Breast epithelium (tissue), 4 donors: ENCODE measurements at places on chromosomes 2 and 18. TPM values are rescaled to one million over a fixed set of nuclear protein-coding genes. Genes with fewer than 3 reads are reported as not detected.

- DNase-seq: no peak
Measured at GRCh38 chr2:143632751-143633374, 503.6 kb downstream of the ARHGAP15 start.

DNA sequence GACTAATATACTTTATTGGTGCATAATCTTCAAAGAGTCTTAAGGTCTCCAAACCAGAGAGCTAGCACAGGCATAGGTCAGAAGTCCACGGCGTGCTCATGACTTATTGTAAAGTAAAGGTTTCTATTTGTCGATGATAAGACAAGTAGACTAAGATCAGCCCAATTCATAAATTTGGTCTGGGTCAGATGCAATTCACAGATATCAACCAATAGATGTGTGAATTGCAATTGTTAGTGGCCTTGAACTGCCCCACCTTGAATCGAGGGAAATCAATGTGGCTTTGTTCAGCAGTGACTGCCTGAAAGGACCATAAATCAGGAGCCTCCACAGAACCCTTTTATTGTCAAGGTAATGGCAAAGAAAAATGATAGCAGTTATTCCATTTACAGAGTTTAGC is 39.1 kb upstream of the CPS1 start:
- no peak for DNase-seq

The SMCHD1 gene
- 131 TPM for total RNA-seq

The SLC40A1 gene
- total RNA-seq: 162 TPM

GRCh38 chr2:118980573-118980972 is 38.6 kb downstream of the MARCO start:
- DNase-seq: no peak

The SFT2D3 gene
- 9.8 TPM for total RNA-seq

DNA sequence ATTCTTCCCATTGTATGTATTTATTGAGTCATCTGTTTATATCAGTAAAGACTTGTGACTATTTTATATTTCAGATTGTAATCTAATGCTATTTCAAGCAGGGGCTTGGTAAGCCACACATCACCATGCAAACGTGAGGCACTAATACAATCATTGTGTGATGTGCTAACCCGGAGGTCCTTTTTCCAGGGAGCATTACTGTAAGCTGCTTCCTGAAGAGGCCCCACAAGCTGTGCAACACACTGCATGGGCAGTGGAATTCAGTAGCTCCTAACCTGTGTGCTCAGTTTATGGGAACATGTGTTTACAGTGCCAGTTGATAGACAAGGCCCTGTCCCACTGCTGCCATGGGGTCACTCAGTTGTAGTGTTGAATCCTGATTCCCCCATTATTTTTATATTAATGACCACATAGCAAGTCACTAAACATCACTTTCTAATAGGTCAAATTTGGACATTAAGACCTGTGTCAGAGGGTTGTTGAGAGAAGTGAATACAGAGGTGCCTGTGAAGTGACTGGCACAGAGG is 162.9 kb downstream of the FHOD3 start:
- DNase-seq: no peak

The GAL3ST2 gene
- total RNA-seq: 2.6 TPM

The STARD7 gene
- total RNA-seq: 133 TPM

- no peak for DNase-seq
Measured at GRCh38 chr2:132881546-132881945, 211.5 kb upstream of the LYPD1 start.

The SCN9A gene
- total RNA-seq: 12.5 TPM

GRCh38 chr2:48219555-48220436 is 310.2 kb upstream of the STON1 start:
- DNase-seq: no peak

- DNase-seq: no peak
Measured at GRCh38 chr2:20416723-20417122, 30.2 kb upstream of the RHOB start.

- DNase-seq: no peak
Measured at GRCh38 chr18:51525453-51526225, 328.2 kb upstream of the MEX3C start.

The UGT1A7 gene
- not detected for total RNA-seq

DNA sequence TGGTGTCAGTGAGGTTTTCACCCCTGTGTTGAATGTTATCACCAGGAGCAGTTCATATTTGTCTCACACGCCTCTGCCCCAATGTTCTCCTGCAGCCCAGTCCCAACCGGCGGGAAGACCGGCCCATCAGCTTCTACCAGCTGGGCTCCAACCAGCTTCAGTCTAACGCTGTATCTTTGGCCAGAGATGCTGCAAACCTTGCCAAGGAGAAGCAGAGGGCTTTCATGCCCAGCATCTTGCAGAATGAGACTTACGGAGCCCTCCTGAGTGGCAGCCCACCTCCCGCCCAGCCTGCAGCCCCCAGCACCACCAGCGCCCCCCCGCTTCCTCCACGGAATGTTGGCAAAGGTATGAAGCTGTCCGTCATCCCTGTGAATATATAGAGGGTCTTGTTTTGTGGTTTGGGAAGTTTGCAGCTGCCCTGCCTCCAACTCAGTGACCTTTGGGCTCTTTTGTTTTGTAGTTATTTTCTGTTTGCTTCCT is 35.1 kb downstream of the ITGB1BP1 start:
- no peak for DNase-seq

- no peak for DNase-seq
Measured at GRCh38 chr2:187917535-187917934, 363.3 kb upstream of the TFPI start.

DNA sequence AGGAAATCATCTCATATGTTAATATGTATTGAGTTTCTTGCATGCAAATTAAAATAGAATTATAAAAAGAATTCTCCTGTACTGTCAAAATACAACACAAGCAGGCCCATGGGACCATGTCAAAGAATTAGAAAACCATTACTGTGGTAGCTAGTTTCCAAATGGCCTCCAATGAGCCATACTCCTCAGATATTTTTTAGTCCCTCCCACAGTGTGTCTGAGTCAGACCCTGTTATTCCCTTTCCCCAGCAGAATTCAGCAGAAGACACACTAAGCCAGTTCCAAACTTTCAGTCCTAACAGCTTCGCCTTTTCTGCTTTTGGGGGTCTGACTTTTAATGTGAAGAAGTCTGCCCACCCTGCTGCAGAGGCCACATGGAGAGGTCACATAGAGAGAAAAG is 86.7 kb downstream of the FIGN start:
- no peak for DNase-seq

The DSC3 gene
- total RNA-seq: 17.0 TPM

- peak; percentile 43 for DNase-seq
Measured at GRCh38 chr2:68774569-68775271, 40.1 kb downstream of the ARHGAP25 start.

DNA sequence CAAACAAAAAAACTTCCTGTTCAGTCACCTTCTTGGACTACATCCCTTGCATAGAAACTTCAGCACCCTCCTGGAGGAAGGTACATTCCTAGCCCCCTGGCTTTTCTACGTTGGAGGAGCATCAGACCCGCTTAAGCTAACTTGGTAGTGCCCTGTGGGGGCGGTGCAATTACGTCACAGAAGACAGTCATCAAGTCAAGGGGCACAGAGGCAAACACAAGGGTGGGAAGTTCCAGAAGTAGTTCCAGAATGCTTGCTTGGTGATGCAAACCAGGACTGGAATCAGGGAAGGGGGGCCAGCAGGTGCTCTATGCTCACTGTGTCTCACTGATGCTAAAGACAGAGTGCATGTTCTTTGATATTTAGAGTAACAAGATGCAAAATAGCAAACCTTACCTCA is 15.2 kb upstream of the AGFG1 start:
- DNase-seq: no peak

DNA sequence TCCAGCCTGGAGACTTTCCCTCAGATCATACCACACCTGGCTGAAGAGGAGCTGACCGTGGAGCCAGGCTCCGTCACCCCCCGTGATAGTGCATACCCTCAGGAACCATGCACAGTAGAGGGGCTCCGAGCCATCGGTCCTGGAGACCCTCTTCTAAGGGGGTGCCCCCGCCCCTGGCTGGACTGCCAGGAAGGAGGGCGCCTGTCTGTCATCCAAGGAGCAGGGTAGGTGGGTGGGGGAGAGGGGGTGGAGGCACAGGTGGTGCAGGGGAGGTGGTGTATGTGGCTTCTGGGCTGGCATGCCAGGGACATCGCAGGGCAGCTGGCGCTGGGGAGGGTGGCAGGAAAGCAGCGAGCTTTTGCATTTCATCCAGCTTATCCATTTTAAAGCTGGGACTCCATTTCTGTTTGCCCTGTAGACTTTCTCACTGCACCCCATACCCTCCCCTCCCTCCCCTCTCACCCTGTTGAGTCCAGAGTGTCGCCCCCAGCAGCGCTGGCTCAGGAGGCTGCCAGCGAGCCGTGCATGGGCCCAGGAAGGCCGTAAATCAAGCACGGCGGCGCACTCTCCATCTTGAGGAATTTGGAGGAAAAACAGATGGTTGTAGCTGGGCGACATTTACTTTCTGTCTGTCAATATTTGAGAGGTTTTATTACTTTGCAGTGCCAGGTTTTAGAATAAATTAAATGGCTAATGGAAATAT is 56.2 kb upstream of the HS6ST1 start:
- peak; percentile 47 for DNase-seq

GRCh38 chr2:195342061-195342460 is 315.0 kb upstream of the SLC39A10 start:
- DNase-seq: no peak

DNA sequence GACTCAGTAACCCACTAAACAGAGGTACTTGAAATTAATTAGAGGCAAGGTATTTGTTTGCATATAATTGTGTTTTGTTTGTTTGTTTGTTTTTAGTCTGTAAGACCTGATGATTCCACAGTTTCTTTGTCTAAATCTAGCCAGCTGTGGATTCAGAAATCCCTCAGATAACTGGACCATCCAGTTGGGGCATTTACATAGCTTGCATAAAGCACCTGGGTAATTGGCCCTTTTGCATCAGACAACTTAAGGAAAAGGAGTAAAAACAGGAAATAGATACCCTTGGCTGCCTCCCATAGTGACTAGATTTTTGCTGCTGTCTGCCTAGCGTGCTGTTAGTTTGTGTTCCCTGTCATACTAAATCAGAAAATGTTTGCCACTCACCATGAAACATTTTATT is 46.6 kb upstream of the XIRP2 start:
- DNase-seq: no peak

The ERMN gene
- total RNA-seq: 1.6 TPM

DNA sequence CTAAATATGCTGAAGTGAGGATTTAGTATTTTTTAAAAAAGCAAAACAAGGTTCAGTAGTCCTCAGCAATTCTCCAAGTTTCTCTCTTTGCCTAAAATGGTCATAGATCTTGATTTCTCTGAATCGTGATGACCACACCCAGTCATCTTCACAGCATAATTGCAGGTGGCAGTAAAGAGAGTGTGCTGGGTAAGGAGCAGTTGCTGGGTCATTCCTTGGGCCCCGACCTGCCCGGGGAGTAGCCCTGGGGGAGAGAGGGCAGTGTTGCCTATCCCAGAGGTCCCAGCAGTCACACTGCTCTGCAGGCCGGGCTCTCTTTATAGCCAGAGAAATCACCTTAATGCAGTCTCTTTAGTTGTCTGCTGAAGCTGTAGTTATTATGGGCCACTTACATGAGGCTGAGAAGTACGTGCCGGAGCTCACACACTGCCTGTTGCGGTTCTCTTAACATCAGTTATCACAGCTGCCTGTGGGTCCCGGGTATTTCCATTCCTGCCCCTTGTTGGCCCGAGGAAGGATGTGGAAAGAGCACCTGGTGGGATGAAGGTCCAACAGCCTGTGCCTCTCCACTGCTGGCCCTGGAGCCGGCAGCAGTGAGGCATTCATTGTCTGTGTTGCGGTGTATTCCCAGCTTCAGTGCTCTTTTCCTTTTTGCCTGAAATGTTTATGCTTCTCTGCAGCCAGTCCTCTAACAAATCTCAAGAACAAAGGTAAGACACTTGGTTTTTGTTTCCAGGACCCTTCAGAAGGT is 230.1 kb downstream of the ALPK2 start:
- no peak for DNase-seq

- no peak for DNase-seq
Measured at GRCh38 chr2:144648837-144649465, 129.0 kb upstream of the ZEB2 start.

The MYL12A gene
- total RNA-seq: 495 TPM

GRCh38 chr2:128414351-128414750 is 95.7 kb upstream of the HS6ST1 start:
- no peak for DNase-seq

- DNase-seq: no peak
Measured at GRCh38 chr2:196590286-196590685, 49.2 kb upstream of the CCDC150 start.

DNA sequence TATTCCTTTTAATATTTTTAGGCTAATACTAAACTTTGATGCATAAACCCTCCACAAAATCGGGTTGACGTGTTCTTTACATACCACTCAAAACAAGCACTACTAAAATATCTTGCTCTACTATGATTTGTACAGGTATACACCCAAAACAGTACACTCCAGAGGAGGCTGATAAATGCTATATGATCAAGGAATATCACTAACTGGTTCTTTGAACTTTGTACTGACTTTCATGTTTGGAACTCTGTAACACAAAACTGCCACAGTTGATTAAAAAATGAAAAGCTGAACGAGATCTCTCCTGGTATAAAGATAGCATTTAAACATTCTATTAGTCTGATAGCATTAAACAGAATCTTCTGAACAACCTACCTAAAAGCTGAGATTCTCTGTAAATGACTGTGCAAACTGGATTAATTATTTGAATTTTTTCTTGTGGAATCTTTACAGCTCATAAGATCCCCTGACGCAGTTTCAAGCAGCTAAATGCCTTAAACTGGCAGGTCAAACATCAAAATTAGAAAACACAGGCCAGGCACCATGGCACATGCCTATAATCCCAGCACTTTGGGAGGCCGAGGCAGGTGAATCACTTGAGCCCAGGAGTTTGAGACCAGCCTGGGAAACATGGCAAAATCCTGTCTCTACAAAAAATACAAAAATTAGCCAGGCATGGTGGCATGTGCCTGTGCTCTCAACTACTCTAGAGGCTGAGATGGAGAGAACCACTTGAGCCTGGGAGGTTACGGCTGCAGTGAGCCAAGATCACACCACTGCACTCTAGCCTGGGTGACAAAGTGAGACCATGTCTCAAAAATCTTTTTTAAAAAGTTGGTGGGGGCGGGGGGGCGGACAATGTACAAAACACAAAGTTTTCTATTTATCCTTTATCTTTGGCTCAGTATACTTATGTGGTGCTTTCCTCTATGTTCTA is 150.6 kb downstream of the EXOC6B start:
- DNase-seq: no peak

GRCh38 chr18:31863103-31863502 is 79.8 kb downstream of the TRAPPC8 start:
- DNase-seq: no peak

- DNase-seq: no peak
Measured at GRCh38 chr2:70939839-70940580, 4.3 kb downstream of the ATP6V1B1 start.

- DNase-seq: no peak
Measured at GRCh38 chr2:152386266-152386665, 51.3 kb downstream of the FMNL2 start.

- DNase-seq: no peak
Measured at GRCh38 chr2:44934038-44934982, 7.2 kb upstream of the SIX3 start.

The LYG2 gene
- not detected for total RNA-seq

The STON1 gene
- total RNA-seq: 45.6 TPM

DNA sequence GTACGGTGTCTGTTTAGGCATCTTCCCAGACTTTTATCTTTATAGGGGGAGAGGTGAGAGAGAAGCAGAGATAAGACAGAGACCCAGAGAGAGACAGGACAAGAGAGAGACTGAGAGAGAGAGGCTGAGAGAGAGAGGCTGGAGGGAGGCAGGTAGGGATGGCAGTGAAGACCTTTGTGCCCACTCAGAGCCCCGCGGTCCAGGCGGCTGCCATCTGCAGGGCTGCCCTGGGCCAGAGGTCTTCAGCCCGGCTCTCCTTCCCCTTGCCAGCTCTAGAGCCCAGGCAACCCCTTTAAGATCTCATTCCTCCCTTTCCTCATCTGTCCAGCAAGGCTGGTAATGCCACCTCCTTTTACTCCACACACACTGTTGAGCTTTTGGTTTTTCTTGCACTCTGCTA is 610.0 kb downstream of the GALR1 start:
- DNase-seq: no peak
